Natural killer cell treated with Interleukin-12 subunit alpha and Interleukin-12 subunit beta and Interleukin-15 and Interleukin-18, amount 100 ng/mL, for 72 hours (primary cell): ENCODE measurements at places on chromosomes 13 and 19. TPM values are rescaled to one million over a fixed set of nuclear protein-coding genes. Genes with fewer than 3 reads are reported as not detected.

- DNase-seq = no peak
- no peaks in the 10 kb centered on the region for H3K36me3 ChIP-seq
- H3K27me3 ChIP-seq = no peaks in the 10 kb centered on the region
- H3K27ac ChIP-seq = no peak overlapping the region
- H3K4me3 ChIP-seq = no peak overlapping the region
- H3K4me1 ChIP-seq = peaks cover 22% of the 10 kb centered on the region
Measured at GRCh38 chr19:19078801-19079200, 15.0 kb downstream of the SLC25A42 start.

DNA sequence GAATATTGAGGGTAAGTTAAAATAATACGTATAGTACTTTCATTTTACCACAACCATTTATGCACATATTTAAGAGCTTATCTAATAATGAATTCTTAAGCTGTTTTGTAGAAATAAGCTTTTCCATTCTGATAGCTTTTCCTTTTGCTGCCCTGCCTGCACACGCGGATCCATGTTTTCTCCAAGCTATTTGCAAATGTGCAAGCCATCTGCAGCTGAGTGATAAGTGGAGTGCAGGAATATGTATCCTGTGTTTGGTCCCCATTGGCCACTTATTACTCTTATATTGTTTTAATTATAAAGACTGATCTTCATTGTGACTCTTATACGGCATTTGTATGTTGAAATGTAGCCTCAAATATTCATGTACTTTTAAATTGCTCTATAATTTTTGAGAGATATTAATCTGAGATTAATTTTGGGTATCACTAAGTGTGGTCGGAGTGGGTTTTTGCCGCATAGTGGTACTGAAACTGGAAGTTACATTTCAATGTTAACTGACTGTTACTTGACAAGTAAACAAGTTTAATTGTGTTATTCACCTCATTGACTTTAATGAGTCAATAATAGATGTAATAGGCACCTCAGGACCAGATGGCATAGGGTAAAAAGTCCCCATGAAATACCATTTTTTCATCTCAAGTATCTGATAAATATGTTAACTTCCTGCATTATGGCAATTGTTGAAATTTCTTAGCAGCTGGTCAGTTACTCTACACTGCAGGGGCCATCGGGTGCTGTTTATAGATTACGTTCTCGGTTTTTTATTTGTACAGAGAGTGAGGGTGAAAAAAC is 1567.4 kb downstream of the EFNB2 start:
- H3K36me3 ChIP-seq = no peaks in the 10 kb centered on the region
- DNase-seq = no peak
- H3K27me3 ChIP-seq = no peaks in the 10 kb centered on the region
- H3K4me3 ChIP-seq = no peak overlapping the region
- H3K27ac ChIP-seq = no peak overlapping the region

DNA sequence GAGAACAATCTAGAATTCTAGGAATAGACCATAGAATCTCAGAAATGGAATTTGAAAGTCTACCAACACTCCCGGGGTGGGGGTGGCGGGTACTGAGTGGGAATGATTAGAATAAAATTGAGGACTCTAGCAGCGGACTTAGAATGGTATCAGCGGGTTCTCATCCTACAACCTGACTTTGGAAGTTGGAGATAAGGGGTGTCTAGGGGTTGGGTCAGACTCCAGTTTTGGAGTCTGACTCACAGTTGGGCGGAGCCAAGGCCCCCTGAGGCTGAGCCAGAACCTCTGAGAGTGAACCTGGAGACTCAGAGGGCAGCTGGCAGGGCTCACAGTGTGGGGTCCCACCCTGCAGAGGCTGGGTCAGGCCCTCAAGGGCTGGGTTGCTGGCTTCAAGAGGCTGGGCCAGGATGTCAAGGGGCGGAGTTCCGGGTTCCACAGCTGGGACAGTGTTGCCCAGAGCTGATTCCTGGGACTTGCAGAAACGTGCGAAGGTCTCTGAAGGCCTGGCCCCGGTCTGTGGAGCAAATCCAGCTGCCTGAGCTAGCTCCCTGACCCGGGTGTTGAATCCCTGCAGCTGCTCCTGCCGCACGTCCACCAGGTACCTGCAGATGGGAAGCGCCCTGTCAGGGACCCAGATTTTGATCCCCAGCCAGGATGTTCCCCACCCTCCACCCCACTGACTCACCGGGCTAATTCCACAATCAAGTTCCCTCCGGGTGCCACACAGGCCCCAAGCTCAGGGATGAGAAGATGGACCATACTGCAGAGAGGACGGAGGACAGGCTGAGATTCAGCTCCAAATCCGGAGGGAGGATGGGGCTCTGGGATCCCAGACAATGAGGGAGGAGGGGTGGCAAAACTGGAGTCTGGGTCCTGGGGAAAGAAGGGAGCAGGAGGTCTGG is 1.6 kb upstream of the TNNI3 start:
- H3K27ac ChIP-seq = no peak overlapping the region
- H3K4me3 ChIP-seq = no peak overlapping the region
- no peak for DNase-seq
- peaks cover 11% of the 10 kb centered on the region for H3K4me1 ChIP-seq

GRCh38 chr13:114104655-114105520 is 27.5 kb downstream of the RASA3 start:
- peaks cover 50% of the 10 kb centered on the region for H3K4me1 ChIP-seq
- peak; percentile 59 for DNase-seq
- H3K27ac ChIP-seq = peak overlapping the region; percentile 68
- no peaks in the 10 kb centered on the region for H3K27me3 ChIP-seq
- H3K4me3 ChIP-seq = peak overlapping the region; percentile 61

- DNase-seq = peak; percentile 53
- no peak overlapping the region for H3K4me3 ChIP-seq
- no peaks in the 10 kb centered on the region for H3K36me3 ChIP-seq
- no peaks in the 10 kb centered on the region for H3K27me3 ChIP-seq
- no peaks in the 10 kb centered on the region for H3K4me1 ChIP-seq
- H3K27ac ChIP-seq = no peak overlapping the region
Measured at GRCh38 chr19:5711713-5712161, 8.2 kb downstream of the LONP1 start.

DNA sequence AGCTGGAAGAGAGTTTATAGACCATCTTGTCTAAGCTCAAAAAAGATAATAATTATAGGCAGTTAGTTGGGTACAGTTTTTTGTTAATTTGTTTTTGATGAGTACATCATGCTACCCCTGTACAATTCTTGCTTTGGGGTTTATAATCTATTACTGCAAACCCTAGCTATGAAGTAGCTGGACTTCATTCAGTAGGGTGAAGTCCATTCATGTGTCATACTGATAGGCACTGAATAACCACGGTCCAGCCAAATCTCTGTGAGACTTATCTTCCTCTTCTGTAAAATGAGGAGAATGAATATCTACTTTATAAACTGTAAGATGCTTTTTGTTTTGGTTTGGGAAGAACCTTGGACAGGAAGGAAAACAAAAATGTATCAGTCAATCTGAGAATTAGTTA is 19.5 kb downstream of the SLC46A3 start:
- peaks cover 24% of the 10 kb centered on the region for H3K36me3 ChIP-seq
- DNase-seq = no peak
- no peak overlapping the region for H3K27ac ChIP-seq

DNA sequence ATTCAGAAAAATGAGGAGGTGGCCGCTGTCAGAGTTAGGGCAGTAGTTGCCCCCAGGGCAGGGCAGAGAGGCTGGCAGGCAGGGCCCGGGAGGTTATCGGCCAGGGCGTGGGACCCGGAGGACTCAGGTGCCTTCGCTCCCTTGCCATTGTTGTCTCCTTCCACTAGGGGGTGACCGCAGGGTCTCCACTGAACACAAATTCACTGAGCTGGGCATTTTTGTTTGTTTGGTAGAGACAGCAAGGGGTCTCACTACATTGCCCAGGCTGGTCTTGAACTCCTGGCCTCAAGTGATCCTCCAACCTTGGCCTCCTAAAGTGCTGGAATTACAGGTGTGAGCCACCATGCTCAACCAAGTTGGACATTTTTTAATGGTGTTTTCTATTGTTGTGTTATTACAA is 25.1 kb downstream of the CARS2 start:
- no peak overlapping the region for H3K4me3 ChIP-seq
- H3K27ac ChIP-seq = no peak overlapping the region
- no peaks in the 10 kb centered on the region for H3K27me3 ChIP-seq
- peaks cover 22% of the 10 kb centered on the region for H3K36me3 ChIP-seq
- peaks cover 26% of the 10 kb centered on the region for H3K4me1 ChIP-seq
- no peak for DNase-seq

- H3K27me3 ChIP-seq = no peaks in the 10 kb centered on the region
- H3K27ac ChIP-seq = no peak overlapping the region
- no peak for DNase-seq
- no peaks in the 10 kb centered on the region for H3K36me3 ChIP-seq
Measured at GRCh38 chr13:47901441-47901840, 99.6 kb downstream of the SUCLA2 start.

- H3K27ac ChIP-seq = no peak overlapping the region
- no peak for DNase-seq
- H3K4me3 ChIP-seq = no peak overlapping the region
- H3K27me3 ChIP-seq = no peaks in the 10 kb centered on the region
- no peaks in the 10 kb centered on the region for H3K4me1 ChIP-seq
- no peaks in the 10 kb centered on the region for H3K36me3 ChIP-seq
Measured at GRCh38 chr13:110524541-110525257, 36.8 kb downstream of the RAB20 start.

DNA sequence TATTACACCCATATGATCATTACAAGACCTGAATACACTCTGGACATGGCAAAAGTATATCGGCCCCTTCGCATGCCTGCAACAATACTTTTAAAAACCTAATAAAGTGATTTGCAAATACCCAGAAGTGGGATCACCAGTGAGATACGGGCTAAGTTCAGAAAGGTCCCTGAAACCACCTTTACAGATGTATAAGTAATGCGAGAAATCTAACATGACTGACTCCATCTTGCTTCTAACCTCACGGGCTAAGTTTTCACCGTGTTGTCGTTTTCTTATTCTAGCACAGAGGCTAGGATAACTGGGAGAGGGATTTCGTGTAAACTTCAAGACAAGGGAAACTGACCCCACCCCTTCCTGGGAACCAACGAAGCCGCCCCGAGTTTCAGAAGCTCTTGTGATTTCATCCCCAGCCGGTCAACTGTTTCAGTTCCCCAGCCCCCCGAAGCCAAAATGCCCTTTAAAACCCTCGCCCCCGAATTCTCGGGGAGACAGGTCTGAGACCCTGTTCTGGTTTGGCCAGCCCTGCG is 703 bp downstream of the NEK3 start:
- DNase-seq = no peak
- H3K27me3 ChIP-seq = peaks cover 3% of the 10 kb centered on the region
- peak overlapping the region; percentile 90 for H3K4me3 ChIP-seq
- H3K36me3 ChIP-seq = no peaks in the 10 kb centered on the region
- peaks cover 24% of the 10 kb centered on the region for H3K4me1 ChIP-seq

DNA sequence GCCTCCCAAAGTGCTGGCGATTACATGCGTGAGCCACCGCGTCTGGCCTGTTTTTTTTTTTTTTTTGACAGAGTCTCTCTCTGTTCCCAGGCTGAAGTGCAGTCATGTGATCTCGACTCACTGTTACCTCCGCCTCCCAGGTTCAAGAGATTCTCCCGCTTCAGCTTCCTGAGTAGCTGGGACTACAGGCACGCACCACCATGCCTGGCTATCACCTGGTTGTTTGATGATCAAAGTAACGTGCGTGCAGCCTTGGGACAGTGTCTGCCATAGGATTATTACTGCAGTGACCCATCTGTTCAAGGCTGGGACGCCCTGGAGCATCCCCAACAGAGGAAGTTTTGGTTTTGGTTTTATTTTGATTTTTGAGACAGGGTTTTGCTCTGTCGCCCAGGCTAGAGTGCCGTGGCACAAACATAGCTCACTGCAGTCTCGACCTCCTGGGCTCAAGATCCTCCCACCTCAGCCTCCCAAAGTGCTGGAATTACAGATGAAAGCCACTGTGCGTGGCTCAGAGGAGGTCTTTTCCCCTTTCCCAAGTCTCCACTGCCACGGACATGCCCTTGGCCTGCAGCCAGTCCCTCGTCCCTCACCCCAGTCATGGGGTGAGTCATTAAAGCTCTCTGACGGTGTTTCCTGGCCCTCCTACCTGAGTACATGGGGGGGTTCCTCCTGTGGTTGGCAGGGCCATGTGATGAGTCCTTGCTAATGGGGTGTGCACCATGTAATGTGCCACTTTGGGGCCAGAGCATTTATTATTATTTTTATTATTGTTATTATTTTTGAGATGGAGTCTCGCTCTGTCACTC is 65.6 kb downstream of the IER2 start:
- no peaks in the 10 kb centered on the region for H3K36me3 ChIP-seq
- DNase-seq = no peak
- H3K27me3 ChIP-seq = no peaks in the 10 kb centered on the region
- H3K4me1 ChIP-seq = peaks cover 8% of the 10 kb centered on the region

DNA sequence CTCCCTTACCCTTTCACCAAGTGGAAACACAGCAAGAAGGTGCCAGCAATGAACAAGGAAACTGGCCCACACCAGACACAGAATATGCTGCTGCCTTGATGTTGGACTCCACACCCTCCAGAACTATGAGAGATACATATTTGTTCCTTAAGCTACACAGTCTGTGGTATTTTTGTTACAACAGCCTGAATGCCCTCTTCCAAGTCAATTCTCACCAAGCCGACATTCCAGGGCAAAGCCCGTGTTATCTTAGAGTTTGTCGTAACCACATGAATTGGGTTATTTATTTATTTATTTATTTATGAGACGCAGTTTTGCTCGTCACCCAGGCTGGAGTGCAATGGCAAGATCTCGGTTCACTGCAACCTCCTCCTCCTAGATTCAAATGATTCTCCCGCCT is 14.9 kb downstream of the FGF21 start:
- H3K4me1 ChIP-seq = no peaks in the 10 kb centered on the region
- no peak for DNase-seq
- H3K4me3 ChIP-seq = no peak overlapping the region
- H3K27ac ChIP-seq = no peak overlapping the region

DNA sequence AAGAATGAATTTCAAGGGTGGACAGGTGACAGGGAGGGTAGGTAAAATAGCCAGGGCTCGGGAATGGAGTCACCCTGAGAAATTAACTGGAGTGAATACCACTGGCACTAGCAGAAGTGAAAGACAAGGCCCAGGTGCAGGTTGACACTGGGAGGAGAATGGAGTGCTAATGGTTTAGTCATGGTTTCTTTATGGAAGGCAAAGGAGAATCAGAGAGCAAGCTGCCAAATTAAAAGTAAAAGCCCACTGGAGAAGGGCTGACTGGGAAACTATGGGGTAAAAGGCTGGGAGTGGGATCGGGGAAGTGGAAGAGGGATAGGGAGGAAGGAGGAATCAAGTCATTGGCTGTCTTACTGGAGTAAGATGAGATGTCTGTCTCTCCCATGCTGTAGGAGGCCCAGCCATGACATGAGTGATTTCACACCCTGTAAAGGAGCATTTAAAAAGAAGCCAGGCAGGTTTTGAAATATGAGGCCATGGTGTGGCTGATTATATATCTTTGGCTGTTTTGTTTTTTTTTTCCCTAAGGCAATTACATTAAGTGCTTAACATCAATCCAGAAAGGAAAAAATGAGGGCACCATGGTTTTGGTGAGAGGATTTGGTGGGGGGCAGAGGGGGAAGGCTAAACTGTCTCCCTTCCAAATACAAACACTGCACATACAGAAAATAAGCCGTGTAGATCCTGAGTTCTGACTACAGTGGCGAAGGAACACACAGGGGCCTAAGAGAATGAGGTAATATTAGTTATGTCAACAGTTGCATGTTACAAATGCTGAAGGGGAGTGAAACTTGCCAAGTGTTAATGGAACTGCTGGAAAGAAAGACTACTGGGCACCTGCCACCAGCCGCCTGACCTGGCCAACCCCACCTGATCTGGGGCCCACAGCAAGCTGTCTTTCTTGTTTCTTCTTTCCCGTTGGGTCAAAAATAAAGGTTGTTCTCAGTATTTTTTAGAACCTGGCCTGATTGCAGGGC is 183.5 kb upstream of the TSC22D1 start:
- H3K36me3 ChIP-seq = no peaks in the 10 kb centered on the region
- H3K4me1 ChIP-seq = peaks cover 11% of the 10 kb centered on the region
- no peak overlapping the region for H3K4me3 ChIP-seq
- DNase-seq = no peak

NFKBIB gene
- 106 TPM for total RNA-seq

ZNF77 gene
- 10.4 TPM for total RNA-seq

C5AR2 gene
- total RNA-seq = 0.19 TPM

CDADC1 gene
- total RNA-seq = 13.1 TPM

BLOC1S3 gene
- total RNA-seq = 15.4 TPM
